Motor neuron (in vitro differentiated cells): ENCODE measurements at places on chromosomes 11 and 22. TPM values are rescaled to one million over a fixed set of nuclear protein-coding genes. Genes with fewer than 3 reads are reported as not detected.

RIMBP3B gene
- 0.20 and 0.38 TPM in 2 replicates for total RNA-seq

NXPE4 gene
- total RNA-seq: not detected in 2 replicates

PHETA2 gene
- 1.2 and 1.3 TPM in 2 replicates for total RNA-seq

B3GAT1 gene
- 0.18 and 2.2 TPM in 2 replicates for total RNA-seq

C11orf21 gene
- total RNA-seq: 0.38 and 0.70 TPM in 2 replicates

TUBA8 gene
- 0.54 and 1.1 TPM in 2 replicates for total RNA-seq

IGLL1 gene
- total RNA-seq: not detected in 2 replicates

C11orf58 gene
- 175 and 178 TPM in 2 replicates for total RNA-seq

FAM227A gene
- 0.66 and 2.1 TPM in 2 replicates for total RNA-seq

TENM4 gene
- 11.2 and 18.5 TPM in 2 replicates for total RNA-seq

SLC22A12 gene
- 0.05 and 0.19 TPM in 2 replicates for total RNA-seq

SMCO4 gene
- total RNA-seq: 5.5 and 7.1 TPM in 2 replicates

LRRC56 gene
- total RNA-seq: 2.4 and 3.0 TPM in 2 replicates

GRCh38 chr11:12448131-12448939 lies 71.0 kb downstream of the PARVA start:
- no peak for ATAC-seq

GRCh38 chr11:123457187-123457770 lies 27.2 kb downstream of the GRAMD1B start:
- ATAC-seq: no peak

- peak; percentile 7 for ATAC-seq
Measured at GRCh38 chr22:20238536-20238900, 29.6 kb downstream of the RTN4R start.

GRCh38 chr11:13686776-13687175 lies 18.3 kb downstream of the FAR1 start:
- ATAC-seq: no peak

DNA sequence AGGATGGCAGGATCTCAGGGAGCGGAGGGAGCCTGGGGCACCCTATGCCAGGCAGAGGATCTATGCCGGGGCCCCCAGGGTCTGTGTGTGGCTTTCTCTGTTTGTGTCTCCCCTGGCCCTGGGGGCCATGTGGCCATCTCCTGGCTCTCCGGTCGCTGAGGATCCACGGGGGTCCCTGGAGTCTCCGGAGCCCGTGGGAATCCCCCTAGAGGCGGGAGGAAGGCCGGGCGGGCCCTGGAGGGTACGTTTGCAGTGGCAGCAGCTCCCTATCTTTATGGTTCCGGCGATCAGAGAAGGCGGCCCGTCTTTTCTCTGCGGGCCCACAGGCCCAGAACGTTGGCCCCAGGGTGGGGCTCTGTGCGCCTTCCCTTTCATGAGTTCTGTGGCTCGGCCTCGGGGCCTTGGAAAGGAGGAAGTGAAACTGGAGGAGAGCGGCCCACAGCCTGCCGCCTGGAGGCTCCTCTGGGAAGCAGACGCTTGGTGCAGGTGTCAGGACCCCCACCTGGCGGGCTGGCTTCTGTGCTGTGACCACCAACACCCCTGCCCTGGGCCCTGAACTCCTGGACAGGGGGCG lies 82.1 kb downstream of the KCNQ1 start:
- no peak for ATAC-seq

- no peak for ATAC-seq
Measured at GRCh38 chr22:50613291-50613981, 12.8 kb downstream of the MAPK8IP2 start.

DNA sequence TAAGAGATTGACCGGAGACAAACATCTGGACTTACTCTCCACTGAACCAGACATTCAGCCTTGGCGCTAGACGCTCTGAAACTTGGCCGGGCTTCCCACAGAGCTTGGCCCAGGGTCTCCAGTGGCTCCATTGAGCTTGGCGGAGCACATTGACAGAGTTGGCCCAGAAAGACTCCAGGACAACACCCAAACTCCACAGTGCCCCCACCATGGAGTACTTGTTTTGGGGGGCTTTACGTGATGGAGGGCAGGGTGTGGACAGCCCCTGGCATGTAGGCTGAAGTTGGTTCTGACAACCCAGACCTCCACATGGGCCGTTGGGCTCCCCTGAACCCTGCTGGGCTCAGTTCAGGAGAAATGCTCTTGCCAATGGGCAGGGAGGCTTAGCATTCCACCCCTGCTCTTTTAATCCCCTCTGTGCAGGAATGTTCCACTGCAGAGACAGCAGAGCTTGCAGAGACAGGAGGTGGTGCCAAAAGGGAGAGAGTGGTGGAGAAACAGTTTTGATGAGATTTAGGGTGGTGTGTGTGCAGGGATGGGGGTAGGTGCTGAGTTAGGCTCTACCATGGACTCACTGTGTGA lies 102.4 kb upstream of the TIMP3 start:
- no peak for ATAC-seq

GRCh38 chr22:45598596-45599217 lies 72.9 kb upstream of the ATXN10 start:
- no peak for ATAC-seq

- no peak for ATAC-seq
Measured at GRCh38 chr11:76044750-76045320, 161.5 kb downstream of the WNT11 start.

DNA sequence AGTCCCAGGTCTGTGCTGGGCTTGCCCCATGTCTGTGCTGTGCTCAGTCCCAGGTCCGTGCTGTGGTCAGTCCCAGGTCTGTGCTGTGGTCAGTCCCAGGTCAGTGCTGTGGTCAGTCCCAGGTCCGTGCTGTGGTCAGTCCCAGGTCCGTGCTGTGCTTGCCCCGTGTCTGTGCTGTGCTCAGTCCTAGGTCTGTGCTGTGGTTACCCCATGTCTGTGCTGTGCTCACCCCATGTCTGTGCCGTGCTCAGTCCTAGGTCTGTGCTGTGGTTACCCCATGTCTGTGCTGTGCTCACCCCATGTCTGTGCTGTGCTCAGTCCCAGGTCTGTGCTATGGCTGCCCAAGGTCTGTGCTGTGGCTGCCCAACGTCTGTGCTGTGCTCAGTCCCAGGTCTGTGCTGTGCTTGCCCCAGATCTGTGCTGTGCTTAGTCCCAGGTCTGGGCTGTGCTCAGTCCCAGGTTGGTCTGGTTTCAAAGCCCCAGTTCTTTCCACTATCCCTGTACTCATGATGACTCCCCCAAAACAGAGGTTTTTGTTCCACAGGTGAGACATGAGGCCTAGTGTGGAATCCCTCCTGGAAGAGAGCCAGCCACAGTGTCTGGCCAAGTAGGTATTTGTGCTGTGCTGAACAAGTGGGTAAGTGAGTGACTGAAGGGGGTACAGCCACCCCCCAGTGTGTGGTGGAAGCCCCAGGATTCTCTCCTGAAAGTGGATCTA lies 34.8 kb downstream of the IRAG1 start:
- peak; percentile 11 for ATAC-seq

DNA sequence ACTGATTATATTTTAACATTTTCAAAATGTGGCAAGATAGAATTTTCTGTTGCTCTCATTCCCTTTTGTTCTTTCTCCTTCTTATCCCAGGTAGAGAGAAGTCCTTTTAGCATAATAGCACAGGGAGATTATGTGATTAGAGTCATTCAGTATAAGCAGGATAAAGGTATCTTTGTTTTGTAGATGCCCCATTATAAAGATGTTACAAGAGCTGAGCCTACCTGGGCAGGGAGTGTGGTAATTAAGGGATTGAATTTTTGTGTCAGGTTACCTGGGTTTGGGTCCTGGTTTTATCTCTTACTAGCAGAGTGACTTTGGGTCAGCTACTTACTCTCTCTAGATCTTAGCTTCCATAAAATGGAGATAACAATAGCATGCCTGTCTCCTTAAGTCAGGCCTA lies 536.5 kb downstream of the TMEM135 start:
- ATAC-seq: no peak

- ATAC-seq: no peak
Measured at GRCh38 chr11:74956397-74957015, 7.4 kb downstream of the SPCS2 start.

GRCh38 chr22:32499666-32500065 lies 25.1 kb downstream of the FBXO7 start:
- no peak for ATAC-seq

- no peak for ATAC-seq
Measured at GRCh38 chr11:118882491-118882890, 1.2 kb upstream of the CXCR5 start.

DNA sequence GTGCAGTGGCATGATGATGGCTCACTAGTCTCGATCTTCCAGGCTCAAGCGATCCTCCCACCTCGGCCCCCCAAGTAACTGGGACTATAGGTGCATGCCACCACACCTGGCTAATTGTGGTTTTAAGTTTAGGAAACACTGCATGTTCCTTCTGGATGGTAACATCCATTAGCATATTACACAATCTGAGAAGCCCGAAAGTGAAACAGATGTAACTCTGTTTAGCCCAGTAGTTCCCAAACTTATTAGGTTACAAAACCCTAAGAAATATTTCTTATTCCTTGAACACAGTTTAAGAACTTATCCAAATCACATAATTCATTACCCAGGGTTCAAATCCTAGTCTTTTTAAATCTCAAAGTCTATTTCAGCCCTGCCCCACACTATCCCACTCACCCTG lies 28.3 kb downstream of the POLDIP3 start:
- no peak for ATAC-seq

- no peak for ATAC-seq
Measured at GRCh38 chr11:46202696-46203391, 74.6 kb upstream of the CREB3L1 start.

DNA sequence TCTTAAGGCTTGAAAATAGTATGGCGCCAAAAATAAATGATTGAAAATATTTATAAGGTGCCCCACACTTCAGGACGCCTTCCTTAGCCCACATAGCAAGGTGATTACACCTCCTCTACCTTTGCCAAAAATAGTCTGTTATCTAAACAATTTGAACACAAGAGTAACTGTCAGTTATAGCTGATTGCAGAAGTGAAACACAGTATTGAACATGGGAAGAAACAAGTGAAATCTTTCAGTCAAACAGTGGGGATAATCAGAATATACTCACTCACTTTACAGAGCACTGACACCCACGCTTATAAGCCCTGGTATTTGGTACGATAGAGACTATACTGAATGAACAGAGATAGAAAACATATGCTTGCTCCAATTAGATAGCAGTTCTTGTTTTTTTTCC lies 203.1 kb downstream of the RAB38 start:
- ATAC-seq: no peak

GRCh38 chr11:75896843-75897419 lies 81.9 kb downstream of the UVRAG start:
- ATAC-seq: peak; percentile 37

GRCh38 chr11:118289401-118289800 lies 15.1 kb upstream of the CD3E start:
- ATAC-seq: no peak

DNA sequence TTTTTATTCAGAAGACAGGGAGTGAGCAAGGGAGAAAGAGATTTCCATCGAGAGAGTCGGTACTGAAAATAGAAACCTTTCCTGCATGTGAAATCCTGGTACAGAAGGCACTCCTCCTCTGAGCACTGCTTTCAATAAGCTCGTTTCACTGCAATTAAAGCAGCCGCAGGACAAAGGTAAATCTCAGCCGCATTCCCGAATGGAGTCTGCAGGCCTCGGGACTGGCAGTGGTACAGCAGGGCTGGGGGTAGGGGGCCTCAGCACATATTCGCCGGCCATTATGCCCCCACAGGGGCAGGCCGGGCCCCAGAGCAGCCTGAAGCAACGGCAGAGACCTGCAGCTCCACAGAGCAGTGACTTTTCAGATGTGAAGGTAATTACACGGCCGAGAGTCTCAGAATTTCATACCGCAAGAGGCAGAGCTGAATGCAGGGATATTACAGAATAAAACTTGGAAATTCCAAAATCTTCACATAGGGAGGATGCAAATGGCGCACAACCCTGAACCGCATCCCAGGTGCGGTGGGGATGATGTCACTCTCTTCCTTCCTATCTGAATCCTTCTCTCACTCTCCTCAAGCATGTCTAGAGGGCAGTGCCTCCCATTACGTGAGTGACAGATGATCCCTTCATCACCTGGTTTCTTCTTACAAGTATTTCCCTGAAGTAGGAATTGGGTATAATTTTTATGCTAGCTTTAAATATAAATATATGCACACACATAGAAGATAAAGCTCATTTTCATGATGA lies 622.1 kb downstream of the OPCML start:
- peak; percentile 45 for ATAC-seq

GRCh38 chr11:121767433-121767832 lies 314.7 kb upstream of the SORL1-AS1 start:
- no peak for ATAC-seq

DNA sequence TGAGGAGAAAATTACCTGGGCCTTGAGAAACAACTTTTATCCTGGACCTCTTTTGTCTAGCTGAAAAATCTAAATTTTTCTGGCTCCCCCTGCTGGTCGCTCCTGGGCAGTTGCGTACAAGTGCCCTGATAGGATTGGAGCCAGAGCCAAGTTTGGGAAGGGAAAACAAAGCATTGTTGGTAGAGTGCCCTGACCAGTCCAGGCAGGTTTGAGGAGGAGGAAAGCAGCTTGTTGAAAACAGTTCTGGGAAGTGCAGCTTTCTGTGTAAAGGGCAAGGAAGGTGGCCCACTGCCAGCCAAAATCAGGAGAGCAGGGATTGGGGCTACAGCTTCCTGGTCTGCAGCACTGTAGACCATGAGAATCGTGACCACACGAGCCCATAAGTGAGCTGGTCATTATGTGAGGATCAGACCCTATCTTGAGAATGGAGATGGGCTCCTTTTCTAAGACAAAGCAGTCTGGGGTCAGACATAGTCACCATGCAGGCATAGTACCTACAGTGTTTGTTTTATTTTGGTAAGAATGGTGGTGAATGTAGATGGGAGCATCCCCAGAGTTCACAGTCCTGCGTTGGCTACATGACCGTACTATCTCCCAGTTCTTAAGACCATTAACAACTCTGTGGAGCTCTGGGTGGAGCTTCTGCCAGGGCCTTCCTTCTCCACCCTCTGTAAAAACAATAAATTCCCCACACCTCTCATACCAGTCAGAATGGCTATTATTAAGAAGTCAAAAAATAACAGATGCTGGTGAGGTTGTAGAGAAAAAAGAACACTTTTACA lies 21.3 kb upstream of the PIK3IP1 start:
- peak; percentile 95 for ATAC-seq

DNA sequence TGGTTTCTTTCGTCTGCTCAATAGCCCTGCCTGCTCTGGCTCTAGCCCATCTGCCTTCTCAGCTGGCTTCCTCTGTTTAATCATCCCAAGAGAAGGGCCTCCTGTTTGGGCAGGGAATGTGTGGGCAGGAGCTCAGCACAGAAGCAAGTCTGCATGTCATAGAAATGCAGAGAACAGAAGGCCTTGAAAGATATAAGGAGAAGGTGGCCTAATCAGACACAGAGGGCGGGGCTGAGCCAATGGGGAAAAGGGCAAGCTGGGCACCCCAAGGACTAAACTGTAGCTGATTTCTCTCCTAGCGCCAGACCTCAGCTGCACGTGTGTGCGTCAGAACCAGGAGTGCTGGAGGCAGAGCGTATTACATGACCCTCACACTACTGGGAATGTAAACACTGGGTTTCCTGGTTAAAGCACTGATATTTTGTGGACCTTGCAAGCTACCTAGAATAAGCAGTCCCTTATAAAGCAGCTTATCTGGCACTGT lies 7.6 kb upstream of the CCKBR start:
- ATAC-seq: no peak
